ENCODE measurements at places on chromosomes 4 and X.

DNA sequence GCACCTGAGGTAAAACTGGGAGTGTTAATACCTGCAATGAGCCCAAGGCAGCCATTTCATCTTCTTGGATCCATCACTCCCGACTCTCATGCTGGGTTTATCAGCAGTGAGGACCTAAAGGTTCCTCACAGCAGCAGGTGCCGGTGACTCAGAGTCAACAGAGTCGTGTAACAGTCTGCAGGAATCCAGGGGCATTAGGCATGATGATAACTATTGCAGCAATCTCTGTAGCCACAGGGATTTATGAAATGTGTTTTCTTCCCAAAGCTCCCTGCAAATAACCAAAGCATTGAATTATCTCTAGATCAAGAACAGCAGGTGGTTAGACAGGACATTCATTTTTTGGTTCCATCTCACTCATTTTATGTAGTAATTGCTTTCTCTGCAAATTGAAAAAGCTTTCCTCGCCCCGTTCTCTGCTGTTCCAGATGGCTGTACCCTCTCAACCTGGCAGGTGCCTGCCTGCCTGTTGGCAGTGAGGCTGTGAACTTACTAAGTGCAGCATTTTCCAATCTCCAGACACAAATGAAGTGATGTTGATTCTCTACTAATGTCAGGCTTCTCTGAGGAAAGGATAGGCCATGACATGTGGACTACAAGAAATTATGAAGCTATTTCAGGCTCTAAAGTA, 48.1 kb upstream of the TSPAN7 start:
- no peak for DNase-seq

DNA sequence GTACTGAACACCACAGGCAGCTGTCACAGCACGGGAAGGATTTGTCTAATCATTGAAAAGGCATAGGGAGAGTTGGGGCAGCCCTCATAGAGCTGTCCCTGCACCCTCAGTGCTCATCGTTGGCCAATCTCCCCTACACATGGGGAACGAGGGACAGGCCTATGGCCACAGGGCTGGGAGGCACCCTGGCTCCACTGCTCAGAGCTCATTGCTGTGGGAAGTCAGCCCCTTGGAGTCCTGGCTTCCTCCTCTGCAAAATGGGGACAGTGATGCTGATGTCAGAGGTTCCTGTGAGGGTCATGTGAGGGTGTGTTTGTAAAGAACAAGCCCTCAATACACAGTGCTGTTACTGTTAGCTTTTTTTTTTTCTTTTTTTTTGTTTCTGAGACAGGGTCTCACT, 19.3 kb upstream of the HTRA3 start:
- DNase-seq: no peak

DNA sequence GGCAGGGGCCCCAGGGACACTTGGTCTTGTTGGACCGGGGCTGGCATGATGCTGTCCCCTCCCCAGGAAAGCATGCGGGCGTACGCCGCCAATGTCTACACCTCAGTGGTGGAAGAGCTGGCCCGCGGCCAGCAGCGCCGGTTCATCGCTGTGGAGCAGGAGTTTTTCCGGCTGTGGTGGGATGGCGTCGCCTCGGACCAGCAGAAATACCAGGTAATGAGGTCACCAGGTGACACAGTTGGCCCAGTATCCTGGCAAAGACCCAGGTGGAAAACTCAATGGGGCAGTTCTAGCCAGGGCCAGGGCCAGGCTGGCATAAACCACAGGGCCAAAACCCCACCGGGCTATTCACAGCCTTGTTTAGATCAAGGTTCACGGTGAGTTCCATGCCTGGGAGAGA, 1.5 kb downstream of the MAN2B2 start:
- DNase-seq: no peak

GRCh38 chr4:106367072-106367471, 1.5 kb downstream of the GIMD1 start:
- no peak for DNase-seq

DNA sequence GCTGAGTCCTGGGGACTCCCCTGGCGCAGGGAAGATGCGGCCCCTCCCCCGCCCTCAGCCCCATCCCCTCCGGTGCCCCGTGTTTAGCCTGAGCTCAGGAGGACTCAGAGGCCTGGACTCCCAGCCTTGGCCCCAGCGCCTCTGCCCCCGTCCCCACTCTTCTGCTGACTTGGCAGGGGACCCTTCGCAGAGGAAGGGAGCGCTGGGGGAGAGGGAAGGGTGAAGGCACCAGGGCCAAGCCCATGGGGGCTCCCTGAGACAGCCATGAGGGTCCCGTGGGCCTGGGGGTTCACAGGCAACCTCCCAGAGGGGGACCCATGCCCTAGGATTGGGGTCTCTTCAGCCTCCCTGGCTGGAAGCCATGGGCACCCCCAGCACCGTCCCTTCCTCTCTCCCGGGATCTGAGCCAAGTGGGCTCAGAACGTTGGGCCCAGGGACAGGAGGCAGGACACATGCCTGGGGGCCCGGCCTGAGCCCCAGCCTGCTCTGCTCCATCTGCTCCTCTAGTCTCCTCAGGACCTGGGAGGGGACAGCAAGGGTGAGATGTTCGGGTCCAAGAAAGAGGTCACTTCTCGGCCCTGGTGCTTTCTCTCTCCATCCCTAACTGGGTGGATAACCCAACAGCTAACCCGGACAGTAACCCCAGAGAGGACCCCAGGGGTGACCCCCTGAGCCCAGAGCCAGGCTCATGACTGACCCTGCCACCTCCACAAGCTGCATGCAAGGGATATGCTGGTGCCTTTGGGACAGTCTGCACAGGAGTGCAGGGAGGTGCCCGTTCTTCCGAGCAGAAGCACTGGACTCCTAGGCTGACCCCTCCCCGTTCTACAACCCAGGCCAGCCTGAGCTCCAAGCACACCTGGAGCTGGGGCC, 1.5 kb upstream of the CPLX1 start:
- DNase-seq: no peak

DNA sequence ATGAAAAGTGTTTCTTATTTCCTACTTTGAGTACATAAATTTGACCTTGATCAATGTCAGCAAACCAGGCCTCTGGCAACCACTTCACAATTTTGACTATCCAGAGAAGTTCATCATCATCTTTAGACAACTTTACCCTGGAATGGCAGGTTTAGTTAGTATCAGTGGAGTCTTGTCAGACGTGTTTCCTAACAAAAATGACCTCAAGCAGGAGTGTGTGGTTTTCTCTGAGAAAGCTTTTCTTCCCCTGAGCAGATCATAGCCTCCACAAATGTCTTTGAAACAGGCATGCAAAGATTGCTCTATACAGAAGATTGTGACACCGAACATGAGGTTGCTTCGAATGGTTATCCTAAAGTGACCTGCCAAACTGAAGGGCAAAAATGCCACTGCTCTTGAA, 642.3 kb downstream of the RPA4 start:
- no peak for DNase-seq

DNA sequence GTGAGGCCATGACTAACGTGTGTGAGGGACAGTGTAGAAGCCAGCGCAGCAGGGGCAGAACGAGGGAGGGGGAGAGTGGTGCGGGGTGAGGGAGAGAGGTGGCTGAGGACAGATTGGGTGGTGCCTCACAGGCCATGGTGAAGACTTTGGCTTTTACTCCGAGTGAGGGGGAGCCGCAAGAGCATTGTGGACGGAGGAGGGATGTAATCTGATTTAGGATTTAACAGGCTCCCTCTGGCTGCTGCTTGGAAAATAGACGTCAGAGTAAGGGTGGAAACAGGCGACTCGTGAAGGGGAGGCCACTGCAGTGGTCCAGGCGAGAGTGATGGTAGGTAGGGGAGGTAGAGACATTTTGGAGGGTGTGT, 13.0 kb downstream of the PPP1R3F start:
- DNase-seq: no peak

- DNase-seq: no peak
Measured at GRCh38 chr4:80839281-80839680, 191.2 kb upstream of the BMP3 start.

DNA sequence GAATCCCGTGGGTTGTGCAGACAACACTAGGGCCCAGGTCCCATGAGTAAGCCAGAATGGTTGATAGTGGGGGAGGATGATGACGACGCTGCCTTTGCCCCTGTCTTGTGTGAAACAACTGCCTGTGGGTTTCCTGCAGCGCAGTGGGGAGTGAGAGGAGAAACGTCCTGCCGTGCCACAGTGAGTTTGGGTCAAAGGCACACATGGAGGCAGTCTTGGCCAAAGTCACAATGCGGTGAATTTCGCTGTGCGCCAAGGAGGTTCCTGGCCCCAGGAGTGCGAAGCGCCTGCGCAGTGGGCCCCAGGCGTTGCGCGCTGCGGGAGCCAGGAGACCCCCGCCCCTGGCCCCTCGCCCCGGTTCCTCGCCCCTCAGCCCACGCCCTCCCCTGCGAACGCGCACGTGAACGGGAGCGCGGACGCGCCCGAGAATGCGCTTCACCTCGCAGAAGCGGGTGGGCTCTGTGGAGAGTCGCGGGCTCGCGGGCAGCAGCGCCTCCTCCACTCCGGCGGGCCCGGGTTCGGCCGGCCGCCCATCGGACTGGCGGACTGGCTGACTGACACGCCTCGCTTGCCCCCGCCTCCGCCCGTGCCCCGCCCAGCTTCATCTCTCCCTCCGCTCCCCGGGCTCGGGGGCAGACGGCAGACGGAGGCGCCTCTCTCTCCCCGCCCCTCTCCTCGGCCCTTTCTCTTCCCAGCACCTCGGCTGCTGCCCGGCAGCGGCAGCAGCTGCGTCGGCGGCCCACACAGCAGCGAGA, at the start of gene NUDT10:
Gene NUDT10, plus strand, starts transcription at position 635 of the 755 bp plus-strand sequence. CDS start 144 bp downstream, outside the sequence.
- DNase-seq: peak; percentile 31

GRCh38 chrX:119753639-119754257, 4.6 kb upstream of the SOWAHD start:
- peak; percentile 31 for DNase-seq

GRCh38 chr4:163598028-163598427, 103.5 kb downstream of the TMA16 start:
- no peak for DNase-seq

DNA sequence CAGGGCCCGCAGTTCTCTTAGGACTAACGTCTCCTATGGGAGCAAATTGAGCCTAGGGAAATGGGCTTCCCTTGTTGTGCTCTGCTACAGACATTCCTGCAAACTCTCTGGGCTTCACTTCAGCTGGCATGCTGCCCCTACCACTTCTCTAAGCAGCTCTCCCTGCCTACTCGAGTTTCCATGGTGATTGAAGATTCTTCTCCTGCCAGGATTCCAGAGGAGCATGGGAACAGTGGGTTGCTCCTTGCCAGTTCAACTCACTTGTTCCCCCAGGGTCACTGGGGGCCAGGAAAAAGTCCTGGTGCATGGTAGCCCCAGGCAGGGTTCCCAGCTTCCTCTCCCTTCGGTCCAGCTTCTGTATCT, 21.1 kb upstream of the WDR17 start:
- no peak for DNase-seq

- peak; percentile 33 for DNase-seq
Measured at GRCh38 chrX:22063284-22063683, 31.2 kb downstream of the PHEX start.

- DNase-seq: no peak
Measured at GRCh38 chr4:153962311-153963039, 173.6 kb upstream of the SFRP2 start.

DNA sequence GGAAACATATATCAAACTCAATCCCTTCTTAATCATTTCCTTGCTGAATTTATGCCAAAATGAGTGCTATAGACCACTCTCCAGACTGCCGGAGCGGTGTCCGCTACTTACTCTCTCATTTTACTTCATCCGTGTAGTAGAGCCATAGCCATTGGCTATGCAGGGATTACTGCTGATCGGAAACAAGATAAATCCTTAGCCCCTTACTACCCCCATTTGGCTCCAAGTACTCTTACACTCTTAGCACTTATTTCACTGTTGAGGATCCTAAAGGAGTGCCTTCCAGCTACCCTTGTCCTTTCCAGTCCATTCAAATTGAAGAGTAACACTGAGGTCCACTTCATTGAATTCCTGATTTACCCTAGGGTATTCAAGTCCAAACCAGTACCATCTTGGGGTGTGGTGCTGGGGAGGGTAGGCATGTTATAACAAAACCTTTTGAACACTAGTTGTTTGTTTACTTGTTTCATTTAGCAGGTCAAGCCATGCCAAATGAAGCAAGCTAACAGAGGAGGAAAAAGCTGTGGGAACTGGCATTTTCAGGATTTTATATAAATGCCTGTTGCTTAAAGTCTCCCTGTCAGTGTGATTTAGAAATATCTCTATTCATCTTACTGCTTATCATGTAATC, 715.1 kb downstream of the FSTL5 start:
- no peak for DNase-seq

GRCh38 chrX:24110069-24110468, 39.5 kb upstream of the ZFX start:
- DNase-seq: no peak

- DNase-seq: no peak
Measured at GRCh38 chr4:109053257-109053656, 249.2 kb downstream of the COL25A1 start.

DNA sequence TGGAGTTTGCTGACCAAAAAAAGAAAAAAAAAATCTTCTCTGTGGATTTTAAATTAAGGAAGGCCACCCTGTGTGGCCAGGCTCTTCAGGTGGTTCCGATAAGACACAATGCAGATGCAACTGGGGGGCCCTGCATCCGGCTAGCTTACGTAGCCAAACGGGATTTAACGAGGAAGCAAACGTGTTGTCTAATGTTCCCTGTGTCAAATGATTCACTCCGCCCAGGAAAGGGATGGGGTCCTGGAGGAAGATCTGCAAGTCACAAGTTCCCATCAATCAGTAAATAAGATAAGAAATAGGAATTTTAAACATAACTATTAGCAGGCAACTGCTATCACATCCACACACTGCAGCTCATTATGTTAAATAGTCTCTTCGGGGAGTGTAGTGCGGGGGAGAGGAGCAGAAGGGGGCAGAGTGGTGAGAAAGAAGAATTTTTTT, 216.4 kb upstream of the GYPA start:
- DNase-seq: no peak

- DNase-seq: no peak
Measured at GRCh38 chr4:80309294-80310004, 26.1 kb upstream of the CFAP299 start.

GRCh38 chrX:47420962-47421361, 50.6 kb downstream of the ZNF157 start:
- no peak for DNase-seq

- DNase-seq: no peak
Measured at GRCh38 chr4:57351731-57352130, 241.5 kb upstream of the IGFBP7 start.

DNA sequence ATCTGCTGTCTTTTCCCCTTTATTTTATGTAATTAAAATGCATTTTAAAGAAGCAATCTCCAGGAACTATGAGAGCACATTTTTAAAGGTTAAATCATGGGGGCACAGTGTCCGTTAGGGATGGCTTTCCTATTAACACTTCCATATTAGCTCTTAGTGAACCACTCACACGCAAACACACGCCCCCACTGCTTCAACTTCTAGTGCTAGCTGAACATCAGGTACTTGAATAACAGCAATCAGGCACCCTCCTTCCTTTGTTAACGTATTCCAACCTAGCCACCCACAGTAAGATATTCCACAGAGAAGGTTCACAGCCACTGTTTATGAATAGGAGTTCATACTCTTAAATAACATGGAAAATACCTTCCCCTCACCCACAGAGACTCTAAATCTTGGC, 9.3 kb downstream of the TMEM255A start:
- DNase-seq: no peak
